Stimulated activated CD4-positive, alpha-beta T cell treated with anti-CD3 and anti-CD28 coated beads, Interleukin-1b, Interleukin-23, amount 100 ng/mL, for 48 hours (primary cell): ENCODE measurements at places on chromosomes 5 and 9.

DNA sequence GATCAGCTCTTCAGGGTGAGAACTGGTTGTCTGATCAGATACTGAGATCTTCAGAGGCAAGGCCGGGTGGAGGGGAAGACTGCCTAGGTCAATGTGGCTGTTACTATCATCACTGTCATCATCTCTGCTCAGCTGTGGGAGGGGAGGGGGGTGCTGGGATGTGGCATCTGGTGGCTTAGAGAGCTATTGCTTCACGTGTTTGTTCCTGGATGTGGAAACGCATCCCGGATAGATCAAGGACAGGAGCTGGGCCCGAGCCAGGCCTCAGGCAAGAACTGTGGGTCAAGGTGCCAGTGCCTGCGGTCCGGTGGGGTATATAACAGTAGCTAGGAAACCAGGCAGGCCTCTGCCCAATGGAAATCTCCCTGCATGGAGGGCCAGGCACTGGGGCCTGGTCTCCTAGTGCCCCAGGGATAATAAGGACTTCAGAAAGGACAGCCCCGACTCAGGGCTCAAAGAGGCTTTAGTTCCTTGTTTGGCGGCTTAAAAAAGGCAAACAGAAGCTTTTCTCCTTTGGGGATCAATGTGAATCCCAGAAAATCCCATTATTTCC is 30.3 kb upstream of the TIFAB start:
- no peak for DNase-seq

DNA sequence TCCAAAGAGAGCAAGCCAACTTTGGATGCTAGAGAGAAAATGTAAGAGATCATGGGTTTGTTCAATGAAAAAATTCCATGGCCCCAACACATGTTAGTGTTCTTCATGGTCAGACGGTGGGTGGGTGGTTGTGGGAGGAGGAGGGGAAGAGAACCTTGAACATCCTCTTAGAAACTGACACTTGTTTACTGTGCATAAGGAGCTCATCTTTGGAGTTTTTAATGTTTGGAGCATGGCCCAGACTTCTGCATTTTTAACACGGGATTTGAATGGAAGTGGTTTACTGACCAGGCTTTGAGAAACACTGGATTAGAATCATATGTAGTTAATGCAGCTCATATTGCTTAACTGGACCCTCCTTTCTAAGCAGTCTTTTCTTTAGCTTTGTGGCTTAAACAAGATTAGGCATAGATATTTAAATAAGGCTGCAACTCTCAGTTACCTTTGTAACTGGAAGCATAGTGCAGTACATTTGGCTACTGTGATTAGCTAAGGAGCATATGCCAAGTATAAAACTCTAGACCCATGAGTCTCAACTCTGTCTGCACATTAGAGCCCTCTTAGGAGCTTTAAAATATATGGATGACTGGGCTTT is 60.1 kb downstream of the FOCAD start:
- DNase-seq = no peak

DNA sequence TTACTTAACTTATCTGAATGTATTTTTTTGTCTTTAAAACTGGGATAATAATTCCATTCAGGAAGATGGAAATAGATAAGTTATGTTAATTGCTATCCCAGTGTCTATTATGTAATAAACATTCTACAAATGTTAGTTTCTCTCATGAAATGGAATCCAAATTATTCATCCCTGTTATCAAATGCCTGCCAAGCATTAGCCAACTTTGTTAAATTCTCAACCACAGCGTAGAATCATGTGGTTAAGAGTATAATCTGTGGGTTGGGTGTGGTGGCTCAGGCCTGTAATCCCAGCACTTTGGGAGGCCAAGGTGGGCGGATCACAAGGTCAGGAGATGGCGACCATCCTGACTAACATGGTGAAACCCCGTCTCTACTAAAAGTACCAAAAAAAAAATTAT is 912.9 kb upstream of the SEMA6A start:
- no peak for DNase-seq

- DNase-seq = no peak
Measured at GRCh38 chr9:38263532-38263931, 129.0 kb upstream of the ALDH1B1 start.

GRCh38 chr5:57785946-57786345 is 303.3 kb upstream of the ACTBL2 start:
- DNase-seq = no peak

DNA sequence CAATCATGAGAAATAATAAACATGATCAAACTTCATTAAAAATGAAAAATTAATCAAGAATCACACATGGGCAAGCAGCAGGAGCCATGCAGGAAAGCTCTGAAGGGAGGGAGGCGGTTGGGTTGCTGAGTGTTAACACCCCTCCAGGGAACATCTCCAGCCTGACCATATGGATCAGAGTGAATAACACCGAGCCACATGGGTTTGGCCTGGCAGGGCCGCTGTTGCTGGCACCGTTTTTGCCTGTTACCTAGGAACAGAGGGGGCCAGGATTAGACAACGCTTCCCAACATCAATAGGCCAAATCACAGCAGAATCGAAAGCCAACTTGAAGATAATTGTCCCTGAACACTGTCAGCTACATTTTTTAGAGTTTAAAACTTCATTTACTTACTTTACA is 160.2 kb downstream of the DENND1A start:
- no peak for DNase-seq

GRCh38 chr5:154138701-154139100 is 51.8 kb upstream of the GALNT10 start:
- DNase-seq = no peak

DNA sequence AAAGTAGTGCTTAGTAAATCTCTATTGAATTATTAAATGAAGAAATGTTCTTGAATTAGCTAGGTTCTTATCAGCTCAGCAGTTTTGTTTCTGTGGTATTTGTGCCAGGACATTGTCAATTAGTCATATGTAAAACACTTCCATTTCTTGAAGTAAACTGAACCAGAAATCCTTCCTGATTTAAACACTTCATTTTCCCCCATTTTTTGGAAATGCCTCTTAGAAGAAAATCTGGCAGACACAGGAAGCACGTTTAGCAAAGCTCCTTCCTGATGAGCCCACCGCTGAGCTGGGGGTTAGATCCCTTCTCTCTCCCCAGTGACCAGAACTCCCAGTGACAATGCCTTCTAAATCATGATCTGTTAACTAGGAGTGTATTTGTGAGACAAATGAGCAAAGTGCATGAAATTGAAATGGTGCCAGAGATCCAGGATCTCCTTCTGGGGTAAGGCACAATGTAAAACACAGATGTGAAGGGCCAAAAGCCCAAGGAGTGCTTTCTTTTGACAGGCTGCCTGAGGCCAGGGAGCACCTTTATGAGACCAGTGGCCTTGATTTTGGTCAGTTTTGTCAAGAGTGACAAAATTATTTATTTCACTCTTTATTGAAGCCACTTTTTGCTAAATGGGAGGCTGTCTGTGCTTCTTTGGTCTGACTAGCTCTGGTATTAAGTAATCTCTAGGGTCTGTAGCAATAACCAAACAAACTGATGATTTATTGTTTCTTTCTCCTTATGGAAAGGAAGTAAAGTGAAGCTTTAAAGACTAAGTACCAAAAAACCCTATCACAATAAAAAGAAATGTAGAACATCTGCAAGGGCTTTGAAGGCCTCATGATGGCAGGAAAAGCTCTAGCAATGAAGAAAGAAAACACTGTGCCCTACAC is 25.5 kb upstream of the RUSC2 start:
- no peak for DNase-seq

DNA sequence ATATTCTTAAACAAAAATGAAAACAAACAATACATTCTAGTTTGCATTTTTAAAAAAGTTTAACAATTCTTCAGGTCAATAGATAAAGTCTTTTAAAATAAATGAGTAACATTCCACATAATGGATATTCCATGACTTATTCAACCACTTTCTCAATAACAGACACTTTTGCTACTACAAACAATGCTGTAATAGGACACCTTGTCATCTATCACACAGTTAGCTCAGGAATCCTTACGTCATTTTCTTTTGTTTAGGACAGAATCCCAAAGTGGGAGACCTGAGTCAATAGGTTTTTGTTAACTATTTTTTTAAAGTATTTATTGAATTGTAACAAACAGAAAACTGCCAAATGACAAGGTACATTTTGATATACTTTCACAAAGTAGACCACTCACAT is 72.5 kb downstream of the CEP120 start:
- no peak for DNase-seq

GRCh38 chr5:66436721-66437120 is 159.5 kb upstream of the MAST4 start:
- no peak for DNase-seq

DNA sequence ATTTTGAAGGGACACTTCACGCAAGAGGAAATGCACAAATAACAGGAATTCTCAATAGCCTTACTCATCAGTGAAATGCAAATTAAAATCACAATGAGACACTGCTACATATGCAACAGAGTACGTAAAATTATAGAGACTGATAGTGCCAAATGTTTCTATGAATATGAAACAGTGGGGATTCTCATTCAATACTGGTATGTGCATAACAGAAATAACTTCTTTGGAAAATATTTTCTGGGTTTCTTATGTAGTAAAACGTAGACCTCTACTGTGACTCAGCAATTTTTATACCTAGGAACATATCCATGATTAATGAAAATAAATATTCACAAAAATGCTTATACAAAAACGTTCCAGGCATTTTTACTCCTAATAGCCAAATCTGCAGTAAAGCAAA is 1625.2 kb downstream of the MAT2B start:
- no peak for DNase-seq
